ENCODE measurements at places on chromosomes 1 and 21. TPM values are rescaled to one million over a fixed set of nuclear protein-coding genes. Genes with fewer than 3 reads are reported as not detected.

DNA sequence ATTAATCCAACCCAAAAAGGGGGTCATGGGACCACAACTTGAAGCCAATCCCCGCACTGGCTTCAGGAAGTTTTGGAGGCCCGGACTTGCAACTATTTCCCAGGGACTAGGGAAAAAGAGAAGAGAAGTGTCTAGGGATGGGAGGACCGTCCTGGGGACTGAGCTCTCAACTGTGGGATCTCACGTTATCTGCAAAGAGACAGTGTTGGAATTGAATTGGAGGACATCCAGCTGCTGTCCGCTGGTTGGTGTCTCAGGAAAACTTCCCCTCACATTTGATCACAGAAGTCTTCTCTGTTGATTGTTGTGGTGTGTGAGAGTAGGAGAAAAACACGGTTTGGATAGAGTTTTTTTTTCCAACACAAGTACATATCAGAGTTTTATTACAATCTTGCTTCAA lies 46.2 kb upstream of the CITED4 start:
- no peak for DNase-seq

- DNase-seq, result no peak
Measured at GRCh38 chr1:24683713-24684162, 40.6 kb downstream of the SRRM1 start.

- no peak for DNase-seq
Measured at GRCh38 chr1:221085701-221086375, 206.6 kb downstream of the HLX start.

DNA sequence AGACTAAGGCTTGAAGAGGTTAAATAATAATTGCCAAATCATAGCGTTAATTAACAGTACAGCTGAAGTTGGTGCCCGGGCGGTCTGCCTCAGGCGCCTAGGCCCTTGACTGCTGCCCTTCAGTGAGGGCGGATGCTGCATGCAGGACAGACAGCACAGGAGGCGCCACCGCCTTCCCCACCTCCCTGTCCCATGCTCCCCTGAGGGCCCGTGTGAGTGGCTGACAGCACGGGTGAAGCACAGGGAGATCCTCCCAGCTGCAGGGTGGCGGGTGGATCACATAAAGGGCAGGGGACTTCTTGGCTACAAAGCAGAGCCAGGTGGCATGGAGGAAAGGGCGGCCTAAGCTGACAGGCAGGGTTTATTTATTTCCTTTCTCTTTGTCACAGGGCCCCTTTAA lies 49.1 kb downstream of the DDX20 start:
- no peak for DNase-seq

GRCh38 chr21:34029743-34030528 lies 43.4 kb upstream of the MRPS6 start:
- DNase-seq, result peak; percentile 53

GRCh38 chr1:217577336-217577735 lies 53.6 kb downstream of the GPATCH2 start:
- DNase-seq, result no peak

DNA sequence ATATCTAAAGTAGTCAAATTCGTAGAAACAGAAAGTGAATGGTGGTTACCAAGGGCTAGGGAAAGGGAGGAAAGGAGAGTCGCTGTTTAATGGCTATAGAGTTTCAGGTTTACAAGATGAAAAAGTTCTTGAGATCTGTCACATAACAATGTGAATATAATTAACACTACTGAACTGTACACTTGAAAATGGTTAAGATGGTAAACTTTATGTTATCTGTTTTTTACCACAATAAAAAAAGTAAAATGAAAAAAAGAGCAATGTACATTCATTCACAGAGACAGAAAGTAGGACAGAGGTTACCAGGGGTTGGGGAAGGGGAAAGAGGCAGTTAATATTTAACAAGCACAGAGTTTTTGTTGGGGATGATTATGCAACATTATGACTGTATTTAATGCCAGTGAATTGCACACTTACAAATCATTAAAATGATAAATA lies 53.3 kb upstream of the SEC16B start:
- no peak for DNase-seq

GRCh38 chr21:36437745-36438128 lies 42.2 kb downstream of the CLDN14 start:
- no peak for DNase-seq

DNA sequence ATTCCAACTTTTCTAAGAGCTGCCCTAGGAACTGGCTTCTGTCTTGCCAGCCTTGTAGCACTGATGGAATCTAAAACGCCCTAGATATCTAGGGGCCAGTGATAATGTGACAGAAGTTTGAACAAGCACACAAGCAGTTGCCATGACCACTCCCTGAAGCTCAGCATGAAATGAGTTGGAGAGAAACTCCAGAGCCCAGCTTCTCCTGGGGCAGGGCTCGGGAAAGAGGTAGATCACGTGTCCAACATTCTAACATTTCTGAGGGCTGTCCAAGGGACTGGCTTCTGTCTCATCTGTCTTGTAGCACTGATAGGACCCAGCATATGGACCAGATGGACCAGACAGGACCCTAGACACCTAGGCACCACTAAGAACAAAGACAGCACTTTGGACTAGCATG lies 37.9 kb downstream of the OMA1 start:
- no peak for DNase-seq

- no peak for DNase-seq
Measured at GRCh38 chr1:174209347-174210187, 50.2 kb downstream of the RABGAP1L start.

DNA sequence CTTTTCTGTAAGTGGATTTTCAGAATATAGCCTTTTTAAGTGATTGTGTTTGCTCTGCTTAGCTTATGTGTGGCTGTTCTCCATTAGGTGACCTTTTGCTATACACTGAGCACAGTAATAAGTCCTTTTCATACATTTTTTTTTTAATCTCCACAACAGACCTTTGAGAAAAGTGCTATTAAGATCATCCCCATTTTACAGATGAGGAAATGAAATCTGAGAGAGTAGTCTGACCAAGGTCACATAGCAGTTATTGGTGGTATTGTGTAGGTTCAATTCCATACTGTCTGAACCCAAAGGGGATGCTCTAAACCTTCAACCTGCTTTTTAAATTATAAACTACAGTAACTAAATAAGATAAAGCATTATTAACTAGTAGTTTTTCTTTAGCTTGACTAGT lies 1.7 kb downstream of the PRRC2C start:
- DNase-seq, result no peak

DNA sequence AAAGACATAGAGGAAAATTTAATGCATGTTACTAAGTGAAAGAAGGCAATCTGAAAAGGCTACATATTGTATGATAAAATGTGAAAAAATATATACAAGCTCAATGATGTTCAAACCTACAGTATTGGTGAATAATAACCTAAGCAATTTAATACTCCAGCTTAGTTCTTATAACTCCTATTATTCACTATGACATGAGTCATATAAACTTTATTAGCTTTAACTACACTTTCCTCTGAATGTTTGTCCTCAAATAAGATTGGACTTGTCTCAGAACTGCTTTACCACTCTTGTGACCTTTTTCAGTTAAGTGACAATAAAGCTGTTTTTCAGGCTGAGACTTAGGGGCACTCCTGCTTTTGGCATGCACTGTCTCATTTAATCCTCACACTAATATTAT lies 50.9 kb downstream of the CNST start:
- no peak for DNase-seq

Gene SELL
- 1.9 TPM for total RNA-seq

DNA sequence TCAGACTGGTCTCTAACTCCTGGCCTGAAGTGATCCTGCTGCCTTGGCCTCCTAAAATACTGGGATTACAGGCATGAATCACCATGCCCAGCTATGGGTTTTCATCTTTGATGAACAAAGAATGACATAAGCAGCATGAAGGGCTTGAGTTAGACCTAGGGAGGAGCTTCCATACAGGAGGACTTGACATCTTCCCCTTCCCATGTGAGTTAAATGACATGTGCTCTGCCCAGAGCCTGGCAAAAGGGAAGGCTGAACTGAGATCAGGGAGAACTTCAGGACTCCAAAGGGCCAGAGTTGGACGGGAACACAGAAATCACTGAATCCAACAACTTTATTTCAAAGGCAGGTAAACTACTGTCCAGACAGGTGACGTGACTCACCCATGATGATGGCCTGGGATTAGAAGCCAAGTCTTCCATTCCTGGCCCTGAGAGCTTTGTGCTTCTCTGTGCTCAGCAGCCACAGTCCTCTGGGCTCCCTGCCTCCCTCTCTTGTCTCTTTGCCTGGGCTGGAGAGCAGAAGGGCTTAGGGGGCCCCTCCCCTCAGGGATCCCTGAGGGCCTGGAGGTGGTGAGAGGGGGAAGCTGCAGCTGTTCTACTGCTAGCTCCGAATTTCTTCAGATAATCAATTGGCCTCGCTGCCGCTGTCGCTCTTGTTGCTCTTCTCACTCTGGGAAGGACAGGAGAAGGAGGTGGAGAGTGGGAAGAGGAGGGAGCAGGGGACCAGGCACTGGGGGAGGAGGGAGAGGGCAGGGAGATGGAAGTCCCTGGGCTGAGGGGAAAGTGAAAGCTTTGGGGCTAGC lies 7.6 kb downstream of the NHLH1 start:
- no peak for DNase-seq
